ENCODE measurements at places on chromosomes 3 and 15.
A peak's percentile ranks its signal among the peaks of the same experiment; 100 is the strongest.

- no peak for DNase-seq
Observed at GRCh38 chr3:86653661-86654205, 337.2 kb downstream of the VGLL3 start.

DNA sequence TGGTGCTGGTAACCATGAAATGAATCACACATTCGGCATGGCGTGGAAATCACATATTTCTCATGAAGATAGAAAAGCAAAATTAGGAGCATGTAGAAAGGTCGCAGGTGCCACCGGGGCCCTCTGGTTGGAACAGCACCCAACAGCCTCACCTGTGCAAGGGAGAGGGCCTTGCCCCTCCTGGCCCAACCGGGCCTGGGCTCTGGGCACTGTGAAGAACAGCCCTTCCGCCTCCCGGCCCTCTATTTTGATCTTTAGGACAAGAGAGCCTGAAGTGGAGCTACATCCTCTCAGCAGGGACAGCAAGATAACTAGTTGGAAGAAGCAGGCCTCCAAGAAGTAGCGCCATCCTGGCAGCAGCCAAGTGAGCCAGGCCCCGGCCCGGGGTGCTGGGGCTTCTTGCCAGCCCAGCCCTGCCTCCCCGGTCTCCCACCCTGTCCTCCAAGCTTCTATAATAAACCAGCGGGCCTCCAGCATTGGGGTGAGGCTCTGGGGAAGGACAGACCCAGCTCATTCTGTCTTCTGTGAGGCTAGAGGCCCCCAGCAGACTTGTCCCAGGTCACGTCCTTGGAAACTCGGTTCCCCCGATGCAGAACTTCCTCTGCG lies 46.1 kb upstream of the FGD5 start:
- DNase-seq = no peak

DNA sequence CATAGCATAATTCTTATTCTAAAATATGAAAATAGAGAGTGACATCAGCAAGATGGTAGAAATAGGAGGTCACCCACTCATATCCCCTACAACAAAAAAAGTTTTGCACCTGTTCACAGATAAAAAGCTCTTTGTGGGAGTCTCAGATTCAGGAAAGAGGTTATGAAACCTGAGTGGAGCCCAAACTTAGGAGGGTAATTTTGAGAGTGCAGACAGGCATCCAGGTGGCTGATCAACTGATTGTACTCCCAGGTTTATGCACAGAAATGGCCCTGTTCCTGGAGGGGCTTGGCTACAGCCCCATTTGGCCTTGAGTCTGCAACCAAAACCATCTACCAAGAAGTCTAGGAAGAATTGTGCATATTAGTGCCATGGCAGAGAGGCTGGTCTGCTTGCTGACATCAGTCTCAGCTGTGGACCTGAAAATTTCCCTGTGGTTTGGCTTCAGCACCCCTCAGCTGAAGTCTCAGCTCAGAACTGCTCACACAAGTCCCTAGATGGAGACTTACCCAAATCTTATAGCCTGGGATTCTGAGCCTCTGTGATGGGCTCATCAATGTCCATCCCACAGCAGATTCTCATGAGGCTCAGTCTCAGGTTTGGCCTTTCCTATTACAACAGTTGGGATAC lies 291.6 kb downstream of the IL20RB start:
- DNase-seq = no peak

DNA sequence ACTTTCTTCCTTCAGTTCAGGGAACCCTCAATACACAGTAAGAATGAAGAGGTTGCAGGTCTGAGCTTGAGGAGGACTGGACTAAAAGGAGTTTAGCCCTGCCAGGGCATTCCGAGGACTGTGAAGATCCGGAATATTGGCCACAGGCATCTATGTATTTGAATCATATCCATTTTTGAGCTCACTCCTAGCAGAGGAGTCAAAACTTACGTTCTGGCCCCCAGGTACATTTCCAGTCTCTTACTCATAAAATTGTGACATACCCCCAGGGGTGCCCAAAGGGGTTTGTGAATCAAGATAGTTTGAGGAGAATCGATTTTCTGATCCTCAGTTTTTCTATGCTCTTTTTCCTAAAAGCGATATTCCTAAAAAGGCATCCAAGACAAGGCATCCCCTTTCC lies 27.6 kb upstream of the SRP14 start:
- no peak for DNase-seq

DNA sequence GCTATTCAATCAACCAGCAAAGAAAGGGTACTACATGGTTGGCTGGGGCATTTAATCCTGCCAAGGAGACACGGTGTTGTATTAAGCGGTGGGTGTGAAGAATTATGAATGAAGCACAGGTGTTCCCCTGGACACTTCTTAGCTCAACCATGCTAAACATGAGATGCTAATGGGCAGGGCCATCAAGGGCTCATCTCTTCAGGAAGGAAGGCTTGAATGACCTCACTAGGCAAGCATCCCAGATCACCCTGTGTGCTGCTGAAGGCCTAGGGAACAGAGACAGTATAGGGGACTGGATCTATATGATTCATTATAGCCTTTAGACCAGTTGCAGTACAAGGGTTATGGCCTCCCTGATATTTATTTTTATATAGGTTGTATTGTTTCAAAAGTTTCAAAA lies 221.3 kb upstream of the SLCO3A1 start:
- no peak for DNase-seq

- DNase-seq = no peak
Observed at GRCh38 chr3:124512881-124513609, 217.2 kb upstream of the UMPS start.

DNA sequence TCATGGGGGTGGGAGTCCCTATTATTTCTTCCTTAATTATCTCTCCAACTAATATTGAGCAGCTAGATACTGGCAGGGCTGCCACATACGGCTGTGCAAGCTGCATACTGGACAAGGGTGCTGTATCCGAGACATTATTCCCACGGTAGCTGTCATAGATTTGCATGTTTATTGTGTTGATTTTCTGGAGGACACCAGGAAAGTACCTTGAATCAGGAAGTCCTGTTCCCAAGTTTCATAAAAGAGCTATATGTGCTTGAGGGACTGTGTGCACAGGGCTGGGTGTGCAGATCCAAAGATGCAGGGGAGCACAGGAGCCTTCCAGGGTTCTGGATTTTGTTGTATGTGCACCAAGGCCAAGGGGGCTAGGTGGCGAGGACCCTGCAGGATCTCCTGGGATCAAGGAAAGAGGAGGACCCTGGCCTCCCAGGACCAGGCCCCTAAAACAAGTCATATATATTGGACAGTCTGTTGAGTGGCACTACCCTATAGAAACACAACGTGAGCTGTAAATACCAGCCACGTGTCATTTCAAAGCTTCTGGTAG lies 119.2 kb upstream of the ALDH1A3 start:
- no peak for DNase-seq

GRCh38 chr3:50373146-50374051 lies 14.1 kb upstream of the TMEM115 start:
- DNase-seq = no peak

DNA sequence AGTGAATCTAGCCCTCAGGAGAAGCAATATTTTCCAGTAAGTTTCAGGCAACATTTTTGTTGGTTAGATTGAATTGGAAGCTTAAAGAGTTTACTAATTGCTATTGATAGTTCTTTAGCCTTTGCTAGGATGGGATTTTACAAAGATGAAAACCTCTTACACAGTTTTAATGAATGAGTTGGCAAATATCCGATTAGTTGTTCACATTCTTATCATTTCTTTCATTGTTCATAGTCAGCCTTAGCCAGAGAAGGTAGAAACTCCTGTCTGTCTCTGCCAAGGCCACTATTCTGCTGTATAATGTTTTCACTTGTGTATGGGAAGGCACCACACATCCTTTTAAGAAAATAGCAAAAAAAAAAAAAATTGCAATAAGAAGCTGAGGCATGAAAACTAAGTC lies 222.0 kb upstream of the MANF start:
- DNase-seq = no peak

GRCh38 chr3:162525066-162525742 lies 1028.6 kb downstream of the OTOL1 start:
- DNase-seq = no peak

- DNase-seq = no peak
Observed at GRCh38 chr15:78205856-78206255, 28.5 kb downstream of the ACSBG1 start.

- peak; percentile 65 for DNase-seq
Observed at GRCh38 chr3:44913868-44914468, 39.6 kb downstream of the TGM4 start.

- DNase-seq = no peak
Observed at GRCh38 chr15:23069496-23070166, 30.3 kb upstream of the TUBGCP5 start.

- DNase-seq = no peak
Observed at GRCh38 chr3:23837691-23838090, 31.9 kb downstream of the UBE2E1 start.

GRCh38 chr15:73600413-73601335 lies 32.5 kb downstream of the NPTN start:
- no peak for DNase-seq

DNA sequence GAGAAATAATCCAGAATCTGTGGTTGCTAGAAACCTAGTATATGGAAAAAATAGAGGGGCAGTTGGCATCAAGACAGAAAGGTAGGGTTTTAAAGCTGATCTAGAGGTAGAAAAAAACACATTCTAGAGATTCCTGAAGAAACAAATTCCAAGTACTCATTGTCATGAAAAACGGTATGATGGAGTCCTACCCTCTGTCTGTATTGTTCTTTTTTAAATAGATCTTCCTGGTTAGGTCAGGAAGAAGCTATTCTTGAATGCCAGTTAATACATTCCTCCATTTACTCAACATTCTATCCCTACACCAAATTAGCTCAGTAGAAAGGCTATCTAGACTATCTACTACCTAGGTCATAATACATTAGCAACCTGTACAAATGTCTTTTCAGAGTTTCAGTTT lies 364.7 kb downstream of the FHIT start:
- DNase-seq = no peak

- DNase-seq = peak; percentile 42
Observed at GRCh38 chr3:178810181-178810580, 261.4 kb downstream of the ZMAT3 start.

GRCh38 chr3:147195887-147196286 lies 210.5 kb downstream of the ZIC4 start:
- no peak for DNase-seq

GRCh38 chr15:63800739-63801138 lies 33.0 kb downstream of the HERC1 start:
- no peak for DNase-seq

- DNase-seq = no peak
Observed at GRCh38 chr15:24676431-24676830, 856 bp downstream of the NPAP1 start.

DNA sequence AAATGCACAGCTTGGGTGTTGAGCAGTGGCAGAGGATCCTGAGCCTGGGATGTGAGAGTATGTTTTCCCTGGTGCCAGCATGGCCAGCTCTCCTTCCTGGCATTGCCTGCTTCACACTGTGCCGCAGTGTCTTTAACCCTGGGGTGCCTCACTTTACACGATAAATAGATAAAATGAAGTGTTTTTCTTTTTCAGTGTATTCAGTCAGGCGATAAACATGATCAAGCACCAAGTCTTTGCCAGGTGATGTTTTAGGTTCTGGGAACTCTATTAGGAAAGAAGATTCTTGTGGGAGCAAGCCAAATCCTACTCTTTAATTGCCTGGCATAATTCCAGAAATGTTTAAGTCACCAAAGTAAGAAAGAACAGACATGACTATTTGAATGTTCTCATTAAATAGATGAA lies 14.0 kb downstream of the ABHD6 start:
- DNase-seq = peak; percentile 40

DNA sequence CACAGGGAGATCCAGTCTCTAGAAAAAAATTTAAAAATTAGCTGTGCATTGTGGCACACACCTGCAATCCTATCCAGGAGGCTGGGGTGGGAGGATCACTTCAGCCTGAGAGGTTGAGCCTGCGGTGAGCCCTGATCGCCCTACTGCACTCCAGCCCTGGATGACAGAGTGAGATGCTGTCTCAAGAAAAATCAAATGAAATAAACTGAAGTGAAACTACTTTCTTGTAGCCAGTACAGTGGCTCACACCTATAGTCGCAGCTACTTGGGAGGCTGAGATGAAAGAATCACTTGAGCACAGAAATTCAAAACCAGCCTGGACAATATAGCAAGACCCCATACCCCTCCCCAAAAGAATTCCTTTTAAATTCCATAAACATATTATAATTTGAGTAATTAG lies 35.4 kb downstream of the SMARCC1 start:
- DNase-seq = no peak

- no peak for DNase-seq
Observed at GRCh38 chr3:79515072-79515471, 252.7 kb downstream of the ROBO1 start.

DNA sequence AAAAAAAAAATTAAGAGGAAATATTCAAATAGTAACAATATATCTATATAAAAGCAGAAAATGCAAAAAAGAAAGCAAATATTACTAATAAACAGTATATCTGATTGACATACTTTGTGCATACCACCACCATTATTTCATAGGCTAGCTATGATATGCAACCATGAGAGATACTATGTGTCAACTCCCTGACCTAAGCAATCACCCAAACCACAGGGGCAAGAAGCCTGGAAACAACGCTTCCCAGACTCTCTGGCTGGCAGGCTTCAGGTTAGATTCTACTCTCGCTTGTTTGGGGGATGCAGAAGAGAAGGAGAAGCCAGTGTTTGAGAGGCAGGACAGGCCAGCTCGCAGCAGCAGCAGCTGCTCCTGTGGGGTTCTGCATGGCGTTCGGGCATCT lies 169.3 kb upstream of the TPM1 start:
- no peak for DNase-seq

GRCh38 chr15:59723687-59724346 lies 34.7 kb upstream of the BNIP2 start:
- DNase-seq = no peak

- DNase-seq = no peak
Observed at GRCh38 chr3:191455257-191455952, 5.6 kb upstream of the PYDC2 start.

- DNase-seq = no peak
Observed at GRCh38 chr3:181729341-181729869, 17.7 kb downstream of the SOX2 start.

DNA sequence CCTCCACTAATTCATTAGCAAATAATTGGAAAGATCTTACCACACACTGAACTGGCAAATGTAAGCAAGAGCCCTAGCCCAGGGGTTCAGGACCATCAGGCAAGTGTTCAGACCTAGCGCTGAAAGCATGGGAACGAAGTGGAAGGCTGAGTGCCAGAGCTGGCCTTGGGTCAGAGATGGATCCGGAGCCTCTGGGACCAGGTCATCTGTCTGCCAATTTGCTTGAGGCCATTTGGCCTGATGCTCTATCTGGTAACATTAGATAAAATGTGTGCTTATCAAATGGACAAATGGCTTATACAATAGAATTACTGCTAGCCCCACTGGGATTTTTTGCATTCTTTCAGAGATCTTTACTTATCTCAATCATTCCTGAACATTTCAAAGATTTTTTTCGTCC lies 1.4 kb upstream of the TMC3 start:
- no peak for DNase-seq

DNA sequence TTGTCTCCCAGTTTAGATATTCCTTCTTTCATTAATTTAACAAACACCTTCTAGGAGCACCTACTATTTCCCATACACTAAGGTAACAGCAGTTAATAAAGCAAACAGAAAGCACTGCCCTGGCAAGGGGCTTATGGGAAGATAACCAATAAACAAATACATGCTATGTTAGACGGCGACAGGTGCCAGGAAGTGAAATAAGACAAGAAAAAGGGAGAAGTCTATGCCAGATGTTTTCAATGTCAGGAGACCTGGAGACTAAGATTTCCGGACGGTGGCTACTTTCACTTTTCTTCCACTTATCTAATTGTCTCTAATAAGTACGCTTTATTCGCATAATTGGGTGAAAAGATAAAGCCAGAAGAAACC lies 32.5 kb upstream of the ZNF445 start:
- peak; percentile 0 for DNase-seq

All from COR-L47 (cell line).